ENCODE measurements at places on chromosomes 12 and 14.
A peak's percentile ranks its signal among the peaks of the same experiment; 100 is the strongest.

- peak; percentile 97 for DNase-seq
These were observed at the start of gene METTL3 for GRCh38 chr14:21510735-21511657. METTL3 (minus strand) TSS chr14:21511340; CDS start chr14:21511223, 117 bp downstream.

- DNase-seq, result no peak
These were observed 43.8 kb upstream of the CSRNP2 start for GRCh38 chr12:51127050-51127729.

DNA sequence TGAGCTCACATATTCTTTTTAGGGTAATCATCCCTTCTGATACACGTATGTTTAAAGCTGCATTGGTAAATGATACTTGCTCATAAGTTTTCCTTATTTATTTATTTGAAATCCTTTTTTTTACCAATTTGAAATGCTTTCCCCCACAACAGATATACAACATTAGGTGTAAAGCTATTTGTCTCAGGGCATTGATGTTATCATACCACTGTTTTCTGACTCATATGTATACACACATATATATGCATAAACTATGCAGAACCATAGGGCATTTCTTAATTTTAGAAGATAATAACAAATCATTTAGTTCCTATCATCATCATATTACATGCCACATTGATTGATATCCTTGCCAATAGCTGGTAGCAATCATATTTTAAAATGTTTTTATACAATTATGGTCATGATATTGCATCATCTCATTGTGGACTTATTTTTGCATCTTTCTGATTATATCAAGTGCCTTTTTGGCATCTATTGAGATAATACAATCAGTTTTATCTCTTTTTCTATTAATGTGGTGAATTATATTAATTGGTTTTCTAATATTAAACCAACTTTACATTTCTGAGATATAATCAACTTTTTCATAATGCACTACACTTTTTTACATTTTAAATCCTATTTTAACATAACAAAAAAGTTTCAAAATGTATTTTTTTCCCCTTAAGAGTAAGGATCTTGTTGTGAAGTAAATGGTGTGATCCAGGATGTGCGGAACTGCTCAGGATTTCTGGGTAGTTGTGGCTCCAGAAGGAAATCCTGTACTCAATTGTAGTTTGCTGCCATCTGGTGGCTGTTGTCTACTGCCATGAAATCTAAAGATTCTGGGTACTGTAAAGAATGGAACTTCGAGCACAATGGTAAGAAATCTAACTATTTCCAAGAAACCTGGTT is 16.7 kb downstream of the OR9K2 start:
- DNase-seq, result peak; percentile 39

DNA sequence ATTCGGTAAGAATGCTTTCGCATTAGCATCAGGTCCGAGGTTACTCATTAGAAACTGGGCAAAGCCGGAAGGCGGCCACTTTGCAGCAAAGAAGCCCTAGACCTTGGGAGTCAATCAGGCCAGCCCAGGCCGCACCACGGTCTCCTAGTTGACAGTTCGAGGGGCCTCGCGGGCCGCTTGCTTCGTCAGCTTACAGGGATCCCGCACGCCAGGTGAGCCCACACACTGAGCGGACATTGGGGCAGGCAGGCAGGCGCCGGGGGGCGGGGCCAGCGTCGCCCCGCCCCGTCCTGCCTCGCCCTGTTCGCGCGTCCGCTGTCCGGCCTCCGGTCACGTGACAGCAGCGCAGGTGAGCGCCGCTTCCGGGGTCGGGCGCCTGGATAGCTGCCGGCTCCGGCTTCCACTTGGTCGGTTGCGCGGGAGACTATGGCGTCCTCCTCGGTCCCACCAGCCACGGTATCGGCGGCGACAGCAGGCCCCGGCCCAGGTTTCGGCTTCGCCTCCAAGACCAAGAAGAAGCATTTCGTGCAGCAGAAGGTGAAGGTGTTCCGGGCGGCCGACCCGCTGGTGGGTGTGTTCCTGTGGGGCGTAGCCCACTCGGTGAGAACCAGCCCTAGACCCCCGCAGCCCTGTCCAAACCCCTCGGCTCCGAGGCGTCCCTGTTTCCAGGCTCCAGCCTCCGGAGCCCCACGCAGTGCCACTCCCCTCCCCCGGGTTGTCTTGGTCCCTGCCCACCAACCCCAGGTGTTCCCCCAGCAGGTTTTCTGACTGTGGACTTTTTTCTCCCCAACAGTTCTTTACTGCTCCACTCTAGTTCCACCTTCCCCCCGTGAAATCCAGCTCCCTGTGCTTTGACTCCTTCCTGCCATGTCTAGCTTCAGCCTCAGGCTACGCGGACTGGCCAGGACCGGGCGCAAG is at the start of gene PIP4K2C:
TSS of gene PIP4K2C (plus strand) at position 329 of the 918 bp plus-strand sequence. CDS start at position 427, 98 bp downstream.
- peak; percentile 80 for DNase-seq

GRCh38 chr12:54052438-54053002 is 1.1 kb upstream of the HOXC4 start:
- no peak for DNase-seq

GRCh38 chr12:1864456-1864855 is 44.1 kb downstream of the LRTM2 start:
- no peak for DNase-seq

- DNase-seq, result no peak
These were observed 17.2 kb upstream of the ARID2 start for GRCh38 chr12:45712319-45712718.

DNA sequence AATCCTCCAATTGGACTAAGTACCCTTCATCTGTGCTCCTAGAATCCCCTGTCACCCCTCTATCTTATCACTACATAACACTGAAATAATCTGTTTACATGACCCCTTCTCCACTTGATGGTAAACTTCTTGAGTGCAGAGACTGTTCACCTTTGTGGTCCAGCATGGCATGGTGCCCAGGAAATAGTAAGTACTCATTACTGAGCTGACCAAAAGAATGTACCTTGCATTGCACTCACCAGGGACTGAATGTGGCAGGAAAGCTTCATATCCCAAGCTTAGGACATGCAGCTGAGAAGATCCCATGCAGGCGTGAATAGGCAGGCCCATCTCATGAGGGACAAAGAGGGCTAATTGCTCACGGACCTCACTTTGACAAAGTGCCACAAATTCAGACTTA is 1.4 kb upstream of the GARIN2 start:
- no peak for DNase-seq

DNA sequence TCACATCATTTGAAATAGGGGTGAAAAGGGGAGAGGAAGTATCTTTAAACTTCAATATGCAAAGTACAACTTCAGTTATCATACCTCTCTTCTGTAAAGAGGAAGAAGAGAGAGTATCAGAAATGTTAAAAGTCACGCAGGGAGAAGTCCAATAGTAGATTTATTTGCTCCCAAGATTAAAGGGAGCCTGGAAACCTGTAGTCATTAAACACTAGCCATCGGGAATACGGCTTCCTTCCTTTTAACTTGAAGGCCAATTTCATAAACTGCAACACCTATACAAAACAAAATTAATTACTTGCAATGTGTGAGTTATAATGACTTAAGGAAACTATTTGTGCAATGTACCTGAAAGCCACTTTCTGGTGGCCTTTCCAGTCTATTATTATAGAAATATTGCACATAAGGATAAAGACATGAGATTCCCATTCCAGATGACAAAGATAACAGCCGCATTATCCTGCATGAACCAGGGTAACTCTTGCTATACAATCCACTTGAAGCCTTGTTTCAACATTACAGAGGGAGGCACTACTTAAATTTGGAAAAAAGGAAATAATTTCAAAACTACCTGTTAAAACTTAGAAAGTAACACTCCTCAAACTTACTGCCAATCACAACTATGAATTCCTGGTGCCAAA is 4.6 kb downstream of the BTG1 start:
- DNase-seq, result no peak

GRCh38 chr14:77485901-77486678 is 12.5 kb downstream of the ISM2 start:
- DNase-seq, result no peak
